Activated T-helper 17 cell treated with anti-CD3 and anti-CD28 coated beads, Interleukin-2, amount 50 U/mL, for 72 hours (primary cell): ENCODE measurements at places on chromosomes 2 and 18. TPM values are rescaled to one million over a fixed set of nuclear protein-coding genes. Genes with fewer than 3 reads are reported as not detected.

The FBLN7 gene
- total RNA-seq: 24.4 TPM

DNA sequence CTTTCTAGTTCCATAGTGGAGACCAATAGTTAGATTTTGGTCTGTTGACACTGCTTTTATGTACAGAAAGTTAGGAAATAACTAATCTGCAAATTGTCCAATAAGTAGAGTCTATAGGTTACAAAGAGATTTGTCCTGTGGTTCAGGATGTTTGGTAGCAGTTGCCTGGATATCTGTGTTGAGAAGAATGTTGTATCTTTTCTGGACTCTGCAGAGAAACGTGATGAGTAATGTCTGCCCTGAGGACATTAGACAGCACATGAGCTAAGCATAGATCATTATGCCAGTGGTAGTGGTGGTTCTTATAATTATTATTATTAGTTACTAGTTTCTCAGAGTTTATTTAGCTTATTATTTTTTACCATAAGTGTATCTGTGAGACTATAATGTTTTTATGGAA lies 65.8 kb downstream of the ANKRD62 start:
- ATAC-seq: no peak

DNA sequence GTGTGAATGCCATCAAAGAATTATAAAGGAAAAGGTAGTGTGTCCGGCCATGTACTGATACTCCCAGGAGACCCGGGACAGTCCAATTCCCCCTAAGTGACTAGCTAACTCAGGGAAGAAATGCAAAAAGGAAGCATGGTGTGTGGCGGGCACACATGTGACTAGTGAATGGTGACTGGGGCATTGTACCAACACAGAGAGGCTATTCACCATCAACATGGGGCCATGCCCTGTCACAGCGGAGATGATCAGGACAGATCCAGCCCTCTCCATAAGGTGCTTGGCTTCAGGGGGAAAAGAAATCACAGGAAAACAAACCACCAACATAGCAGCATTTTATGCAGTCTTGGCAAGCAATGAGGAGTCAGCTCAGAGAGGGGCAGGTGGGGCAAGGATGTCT lies 34.3 kb downstream of the FAM168B start:
- ATAC-seq: no peak

- ATAC-seq: no peak
Measured at GRCh38 chr2:114056294-114057143, 166.6 kb downstream of the ACTR3 start.

GRCh38 chr2:84839851-84840250 lies 41.0 kb downstream of the TRABD2A start:
- peak; percentile 36 for ATAC-seq

- no peak for ATAC-seq
Measured at GRCh38 chr2:190974629-190975361, 39.2 kb downstream of the STAT1 start.

The TUBA4B gene
- not detected for total RNA-seq

The SPDYA gene
- total RNA-seq: 3.3 TPM

DNA sequence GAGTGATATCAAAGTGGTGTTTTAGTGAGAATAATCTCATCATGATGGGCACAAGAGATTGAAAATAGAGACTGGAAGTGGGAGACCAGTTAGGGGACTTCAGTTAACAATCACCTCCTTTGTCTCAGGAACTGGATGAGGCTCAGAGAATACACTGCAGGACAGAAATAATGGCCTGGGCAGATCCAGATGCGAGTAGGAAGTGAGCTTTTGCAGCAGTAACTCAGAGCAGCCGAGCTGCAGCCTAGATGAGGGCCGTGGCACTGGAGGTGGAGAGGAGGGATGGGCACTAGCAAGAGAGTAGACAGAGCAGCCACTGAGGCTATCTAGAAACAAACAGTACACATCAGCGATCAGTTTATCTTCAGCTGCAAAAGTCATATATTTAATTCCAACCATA lies 48.6 kb downstream of the CYB5A start:
- no peak for ATAC-seq

The IRS1 gene
- total RNA-seq: 2.1 TPM

The SPC25 gene
- total RNA-seq: 32.8 TPM

The PRPF40A gene
- total RNA-seq: 93.7 TPM

- ATAC-seq: no peak
Measured at GRCh38 chr18:58057291-58057965, 13.4 kb downstream of the NEDD4L start.

The AGXT gene
- total RNA-seq: not detected

The DSG2 gene
- total RNA-seq: 0.09 TPM

The POTEI gene
- total RNA-seq: not detected

The SLC5A7 gene
- not detected for total RNA-seq

The OSBPL6 gene
- 1.0 TPM for total RNA-seq

The TFCP2L1 gene
- total RNA-seq: 0.03 TPM

- ATAC-seq: no peak
Measured at GRCh38 chr2:64605991-64606478, 47.7 kb downstream of the SERTAD2 start.

- ATAC-seq: no peak
Measured at GRCh38 chr2:165594935-165595255, 125.4 kb downstream of the CSRNP3 start.

The CCDC68 gene
- total RNA-seq: 0.17 TPM

DNA sequence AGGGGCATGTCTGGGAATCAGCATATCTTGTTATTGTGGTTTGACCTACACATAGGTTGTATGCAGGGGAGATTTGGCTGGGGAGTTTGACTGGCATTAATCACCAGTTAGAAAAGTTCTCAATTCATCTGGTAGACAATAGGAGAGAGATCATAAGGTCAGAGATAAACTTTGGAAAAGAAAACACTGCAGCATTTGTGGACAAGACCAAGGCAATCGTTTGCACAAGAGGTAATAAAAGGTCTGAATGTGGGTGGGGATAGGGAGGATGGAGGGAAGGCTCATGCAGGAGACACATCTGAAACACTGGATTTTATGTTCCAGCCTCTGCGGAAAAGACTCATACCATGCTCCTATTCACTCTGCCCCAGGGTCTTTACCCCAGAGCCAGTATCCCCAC lies 136.9 kb downstream of the MAIP1 start:
- no peak for ATAC-seq

- ATAC-seq: no peak
Measured at GRCh38 chr18:40249390-40250080, 1705.5 kb upstream of the PIK3C3 start.

The KCNG2 gene
- total RNA-seq: not detected

The LCT gene
- 1.0 TPM for total RNA-seq

- no peak for ATAC-seq
Measured at GRCh38 chr2:226905718-226906117, 69.9 kb downstream of the RHBDD1 start.

The GLI2 gene
- total RNA-seq: not detected

DNA sequence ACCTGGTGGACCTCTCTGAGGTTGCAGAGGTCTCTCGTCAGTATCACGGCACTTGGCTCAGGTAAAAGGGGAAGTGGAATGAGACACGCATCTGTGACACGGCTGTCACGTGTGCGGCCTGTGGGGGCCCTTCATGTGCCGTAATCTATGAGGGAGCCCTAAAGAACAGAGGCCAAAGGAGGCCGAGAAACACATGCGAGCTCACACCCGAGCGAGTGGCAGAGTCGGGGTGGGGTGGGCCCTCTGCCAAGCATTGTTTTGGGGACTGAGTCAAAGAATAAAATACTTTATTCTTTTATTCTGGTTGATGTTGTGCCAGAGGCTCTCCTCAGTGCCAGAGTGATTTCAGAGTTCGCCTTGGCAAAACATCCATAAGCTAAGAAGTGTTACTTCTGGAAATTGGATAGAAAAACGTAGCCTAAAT lies 43.3 kb downstream of the PLB1 start:
- ATAC-seq: no peak

DNA sequence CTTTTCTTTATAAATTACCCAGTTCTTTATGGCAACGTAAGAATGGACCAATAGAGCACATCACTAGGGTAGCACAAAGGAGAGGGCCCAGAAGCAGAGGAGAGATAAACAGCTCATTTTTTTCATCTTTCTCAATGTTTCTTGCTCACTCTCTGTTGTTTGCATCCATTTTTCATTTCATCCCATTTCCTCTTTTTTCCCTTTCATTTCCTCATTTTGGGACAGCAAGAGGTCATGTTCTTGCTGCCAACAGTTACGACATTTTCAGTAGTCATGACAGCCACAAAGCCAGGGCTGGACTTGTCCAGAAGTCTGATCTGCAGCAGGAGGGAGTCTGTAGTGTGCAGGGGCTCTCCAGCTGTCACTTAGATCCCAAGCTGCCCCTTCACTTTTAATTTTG lies 52.7 kb upstream of the CYP1B1 start:
- no peak for ATAC-seq

- ATAC-seq: no peak
Measured at GRCh38 chr2:209525834-209526281, 102.0 kb downstream of the MAP2 start.

The TBR1 gene
- total RNA-seq: 0.05 TPM

The NPAS2 gene
- total RNA-seq: 11.4 TPM

DNA sequence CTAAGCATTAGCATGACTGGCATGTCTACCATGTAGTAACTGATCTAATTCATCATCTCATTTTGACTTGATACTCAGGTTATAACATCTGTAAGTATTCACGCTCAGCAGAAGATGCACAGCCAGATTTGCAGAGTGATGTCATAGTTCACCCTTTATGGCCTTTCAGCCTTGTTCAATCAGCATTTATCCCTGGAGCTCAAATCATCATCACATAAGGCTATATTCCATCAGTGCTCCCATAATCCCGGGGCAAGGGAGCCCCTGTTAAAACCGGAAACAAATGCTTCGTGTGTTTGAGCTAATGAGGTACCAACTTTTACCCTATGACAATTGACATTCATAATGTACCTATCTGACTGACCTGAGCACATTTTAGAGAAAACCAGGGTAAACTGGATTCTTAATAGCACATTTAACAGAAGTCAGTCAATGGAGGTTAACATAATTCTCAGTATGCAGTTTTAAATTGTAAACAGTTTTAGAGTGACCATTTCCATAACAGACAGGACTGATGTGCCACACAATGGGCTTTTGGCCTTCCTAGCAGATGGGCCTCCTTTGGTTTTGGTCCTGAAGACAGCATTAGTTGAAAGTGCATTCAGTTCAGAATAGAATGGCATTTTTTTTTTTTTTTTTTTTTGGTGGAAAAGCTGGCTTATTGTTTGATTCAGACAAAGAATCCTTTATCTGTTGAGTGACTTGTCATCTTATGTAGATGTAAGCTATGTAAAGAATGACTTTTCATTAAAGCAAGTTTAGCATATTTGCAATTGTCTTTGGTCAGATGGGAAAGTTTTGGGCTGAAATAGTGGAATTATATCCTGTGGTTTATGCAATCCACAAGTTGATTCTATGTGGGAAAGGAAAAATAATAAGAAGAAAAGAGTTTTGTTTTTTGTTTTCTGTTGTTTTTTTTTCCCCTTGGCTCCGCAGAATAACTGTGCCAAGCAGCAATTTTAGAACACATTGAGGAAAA lies 866.0 kb upstream of the ACVR2A start:
- no peak for ATAC-seq

DNA sequence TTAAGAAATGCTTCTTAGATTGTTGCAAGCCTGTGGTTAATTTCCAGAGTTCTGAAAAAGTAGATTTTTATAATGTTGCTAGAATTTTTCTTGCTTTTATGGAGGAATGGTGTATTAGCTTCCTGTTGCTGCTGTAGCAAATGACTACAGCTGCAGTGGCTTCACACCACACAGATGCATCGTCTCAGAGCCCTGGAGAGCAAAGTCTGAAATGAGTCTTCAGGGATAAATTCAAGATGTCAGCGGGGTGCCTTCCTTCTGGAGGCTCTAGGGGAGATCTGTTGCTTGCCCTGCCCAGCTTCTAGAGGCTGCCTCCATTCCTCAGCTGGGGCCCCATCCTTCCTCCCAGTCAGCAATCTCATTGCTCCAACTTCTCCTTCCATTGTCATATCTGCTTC lies 187.8 kb downstream of the ZNF516 start:
- no peak for ATAC-seq

The MATN3 gene
- total RNA-seq: not detected

The CLIP4 gene
- total RNA-seq: 23.3 TPM

DNA sequence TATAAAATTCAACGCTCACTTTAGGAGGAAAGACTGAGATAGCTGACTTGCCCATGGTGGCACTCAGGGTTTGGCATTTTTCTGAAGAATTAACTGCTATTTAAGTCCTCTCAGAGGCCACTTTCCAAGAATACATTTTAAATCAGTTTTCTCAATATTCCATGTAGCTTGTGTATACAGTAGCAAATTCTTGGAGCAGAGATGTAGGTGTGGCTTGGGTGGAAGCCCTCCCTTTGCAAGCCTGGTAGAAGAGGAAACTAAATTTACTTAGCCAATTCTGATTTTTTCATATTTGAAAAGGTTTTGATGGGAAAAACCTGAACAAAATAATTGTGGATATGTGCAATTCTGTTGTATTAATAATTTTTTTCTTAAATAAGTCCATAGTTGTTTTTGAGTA lies 14.0 kb upstream of the ITGAV start:
- ATAC-seq: no peak

The KCTD18 gene
- total RNA-seq: 9.3 TPM
